Dermis microvascular lymphatic vessel endothelial cell (primary cell): ENCODE measurements at places on chromosomes 3 and 15. TPM values are rescaled to one million over a fixed set of nuclear protein-coding genes. Genes with fewer than 3 reads are reported as not detected.

DNA sequence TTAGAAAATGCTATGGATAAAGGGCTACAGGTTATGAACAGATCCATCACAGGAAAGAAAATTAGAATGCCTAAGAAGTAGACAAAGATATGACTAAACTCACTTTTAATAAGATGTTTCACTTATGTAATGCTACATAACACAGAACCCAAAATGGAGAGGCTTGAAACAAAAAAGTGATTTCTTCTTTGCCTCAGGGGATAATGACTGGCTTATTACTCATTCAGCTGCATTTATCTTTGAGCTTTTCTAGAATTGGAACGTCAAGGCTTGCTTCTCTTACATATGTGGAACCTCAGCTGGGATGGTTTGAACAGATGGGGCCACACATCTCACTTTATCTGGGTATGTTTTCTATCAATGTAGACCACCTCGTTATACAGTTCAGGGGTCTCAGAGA lies 120.6 kb upstream of the EPHA3 start:
- DNase-seq, result no peak

DNA sequence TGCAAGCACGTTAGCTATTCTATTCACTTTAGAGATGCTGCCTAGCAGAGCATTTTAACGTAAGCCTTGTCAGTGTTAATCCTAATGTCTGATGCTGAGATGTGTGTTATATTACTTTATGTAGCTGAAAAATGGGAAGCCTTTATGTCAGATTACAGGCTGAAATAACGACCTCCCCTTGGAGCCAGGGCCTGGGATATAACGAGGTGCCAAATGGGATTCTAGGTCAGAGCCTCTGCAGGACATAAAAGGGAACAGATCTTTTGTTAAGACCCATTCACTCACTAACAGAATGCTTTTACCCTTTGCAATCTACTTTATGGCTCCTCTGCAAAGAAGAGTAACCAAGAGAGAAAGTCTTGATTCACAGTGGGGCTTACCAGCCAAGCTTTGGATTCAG lies 815.5 kb upstream of the CFAP20DC start:
- DNase-seq, result no peak

DNA sequence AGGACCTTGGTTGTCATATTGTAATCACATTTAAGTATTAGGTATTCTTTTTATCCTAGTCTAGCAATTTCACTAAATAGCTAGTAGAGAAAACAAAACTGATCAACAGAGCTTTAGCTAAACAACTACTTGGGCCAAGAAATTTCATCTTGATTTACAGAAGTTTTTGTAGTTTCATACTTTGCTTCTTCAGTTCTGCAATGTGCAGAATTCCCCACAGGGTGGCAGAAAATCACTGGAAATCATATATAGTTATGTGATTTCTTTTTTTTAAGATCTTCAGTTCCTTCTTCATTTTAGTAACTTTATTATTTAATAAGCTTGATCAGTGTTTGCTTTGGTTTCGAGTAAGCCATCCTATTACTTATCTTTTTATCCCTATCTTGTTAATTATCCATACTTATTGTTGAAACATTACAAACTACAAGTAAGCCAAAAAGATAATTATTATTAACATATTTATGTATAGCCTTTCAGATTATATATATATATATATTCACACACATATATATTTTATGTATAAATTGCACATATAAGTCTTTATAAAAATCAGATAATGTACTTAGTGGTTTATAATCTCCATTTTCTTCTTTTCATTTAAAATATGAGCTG lies 2.2 kb upstream of the BNIP2 start:
- DNase-seq, result peak; percentile 60

- no peak for DNase-seq
Observed at GRCh38 chr3:128748557-128748956, 22.6 kb downstream of the RAB7A start.

DNA sequence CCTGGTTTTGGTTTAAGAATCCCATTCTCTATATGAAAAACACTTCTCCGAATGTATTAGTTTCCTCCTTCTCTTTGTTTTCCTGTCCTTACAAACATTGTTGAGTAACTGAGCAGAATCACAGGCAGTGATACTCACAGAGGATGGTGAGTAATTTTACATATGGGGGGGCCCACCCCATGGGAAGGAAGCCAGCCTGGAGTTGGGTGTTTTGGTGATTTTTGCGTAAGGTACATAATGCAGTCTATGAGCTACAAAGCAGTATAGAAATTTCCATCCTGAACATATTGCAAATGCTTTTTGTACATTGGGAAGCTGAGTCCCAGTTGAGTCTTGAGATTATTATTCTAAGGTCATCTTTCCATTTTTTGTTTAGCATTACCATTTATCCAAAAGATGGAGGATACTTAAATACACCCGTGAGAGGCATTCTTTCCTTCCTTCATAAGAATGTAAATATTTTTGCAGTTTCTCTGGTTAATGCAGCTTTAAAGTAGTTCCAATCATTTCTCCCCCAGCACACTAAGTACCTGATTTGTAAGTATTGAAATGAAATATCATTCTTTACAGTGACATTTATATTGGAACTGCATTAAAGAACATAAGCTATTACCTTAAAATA lies 476.8 kb downstream of the AGBL1 start:
- no peak for DNase-seq

- DNase-seq, result no peak
Observed at GRCh38 chr3:194588741-194589140, 44.5 kb downstream of the TMEM44 start.

GRCh38 chr15:73051807-73052652 lies at the start of gene NEO1:
TSS of gene NEO1 (plus strand) at chr15:73052463. CDS start at chr15:73052676, 213 bp downstream.
- DNase-seq, result peak; percentile 47

DNA sequence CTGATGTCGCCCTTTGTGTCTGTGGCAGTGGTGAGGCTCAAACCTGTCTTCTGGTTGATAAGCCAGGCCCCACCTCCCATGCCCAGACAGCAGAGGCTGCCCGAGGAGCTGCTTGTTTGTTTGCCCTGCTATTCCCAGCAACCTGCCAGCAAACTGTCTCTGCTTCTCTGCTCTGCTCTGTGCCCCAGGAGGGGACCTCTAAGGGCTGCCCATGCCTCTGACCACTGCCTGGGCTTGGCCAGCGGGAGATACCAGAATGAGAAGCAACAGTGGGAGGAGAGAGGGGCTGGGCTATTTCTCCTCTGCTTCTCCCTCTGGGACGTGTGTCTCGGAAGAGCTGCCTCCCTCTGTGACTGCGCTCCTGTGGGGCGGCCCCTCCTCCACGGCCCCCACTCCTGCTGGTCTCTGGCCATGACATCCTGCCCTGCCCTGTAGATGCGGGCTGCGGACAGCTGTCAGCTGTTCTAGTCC lies 213.1 kb downstream of the RPLP1 start:
- DNase-seq, result no peak

DNA sequence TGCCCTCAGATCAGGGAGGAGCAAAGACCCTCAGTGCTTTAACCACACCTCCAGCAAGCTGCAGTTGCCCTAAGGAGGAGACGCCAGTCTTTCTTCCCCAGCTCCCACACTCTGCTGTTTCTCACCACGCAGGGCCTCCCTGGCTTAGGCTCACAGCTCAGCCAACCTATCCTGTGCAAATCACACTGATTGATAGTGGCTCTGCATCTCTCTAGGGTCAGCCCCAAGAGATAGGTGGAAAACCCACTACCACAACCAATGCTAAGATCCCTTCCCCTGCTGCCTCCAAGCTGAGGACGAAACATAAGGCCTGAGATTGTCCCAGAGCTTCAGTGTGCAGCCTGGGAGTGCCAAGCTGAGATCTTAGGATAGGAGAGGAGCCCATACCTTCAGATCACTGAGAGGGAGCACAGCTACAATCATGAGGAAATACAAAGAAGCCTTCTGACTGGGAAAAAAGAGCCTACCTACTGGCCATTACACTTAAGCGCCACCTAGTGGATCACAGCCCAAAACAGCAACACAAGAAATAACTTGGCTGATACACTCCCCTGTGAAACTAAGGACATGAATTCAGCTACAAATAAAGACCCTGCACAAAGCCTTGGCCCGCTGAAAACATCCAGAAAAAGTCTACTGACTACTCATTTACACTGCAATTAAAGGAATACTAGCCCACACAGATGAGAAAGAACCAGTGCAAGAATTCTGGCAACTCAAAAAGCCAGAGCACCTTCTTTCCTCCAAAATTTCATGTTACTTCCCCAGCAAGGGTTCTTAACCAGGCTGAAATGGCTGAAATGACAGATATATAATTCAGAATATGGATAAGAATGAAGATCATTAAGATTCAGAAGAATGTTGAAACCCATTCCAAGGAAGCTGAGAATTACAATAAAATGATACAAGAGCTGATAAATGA lies 271.5 kb upstream of the DCBLD2 start:
- DNase-seq, result peak; percentile 85

- no peak for DNase-seq
Observed at GRCh38 chr15:93420050-93420452, 331.0 kb upstream of the RGMA start.

DNA sequence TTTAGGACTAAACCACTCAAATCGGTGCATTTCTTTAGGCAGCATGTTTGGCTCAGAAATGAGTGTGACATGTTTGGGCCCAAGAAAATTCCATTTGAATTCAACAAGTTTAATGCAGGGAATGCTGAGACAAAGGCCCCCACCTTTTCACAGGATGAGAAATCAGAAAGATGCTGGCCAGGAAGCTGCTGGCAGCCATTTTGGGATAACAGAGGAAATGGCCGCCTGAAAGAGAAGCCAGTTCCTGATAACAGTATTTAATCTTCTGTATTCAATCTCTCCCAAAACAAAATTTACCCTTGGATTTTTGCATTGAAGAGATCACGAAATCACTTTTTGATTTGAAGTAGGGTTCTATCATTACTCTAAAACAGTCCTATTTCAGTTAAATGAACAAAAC lies 350.9 kb downstream of the SLC9A9 start:
- DNase-seq, result no peak

GRCh38 chr15:40493089-40493840 lies 22.5 kb downstream of the CHST14 start:
- DNase-seq, result no peak

- DNase-seq, result no peak
Observed at GRCh38 chr3:35929158-35929557, 289.8 kb downstream of the ARPP21 start.

Gene IL16
- 2.4 and 2.7 TPM in 2 replicates for total RNA-seq

Gene GCSAM
- total RNA-seq, result not detected in 2 replicates

Gene PRKAR2A
- 28.1 and 31.2 TPM in 2 replicates for total RNA-seq

Gene SAMD7
- total RNA-seq, result not detected in 2 replicates

Gene DGKG
- 1.1 and 2.2 TPM in 2 replicates for total RNA-seq

Gene SPINT1
- 0.90 and 1.1 TPM in 2 replicates for total RNA-seq

Gene GP9
- total RNA-seq, result not detected in 2 replicates

Gene IGSF10
- total RNA-seq, result under 0.01 TPM in 1 of 2 replicates, not detected in the other

Gene COL6A6
- not detected in 2 replicates for total RNA-seq
